ENCODE measurements at places on chromosomes 12 and 14.
A peak's percentile ranks its signal among the peaks of the same experiment; 100 is the strongest.

DNA sequence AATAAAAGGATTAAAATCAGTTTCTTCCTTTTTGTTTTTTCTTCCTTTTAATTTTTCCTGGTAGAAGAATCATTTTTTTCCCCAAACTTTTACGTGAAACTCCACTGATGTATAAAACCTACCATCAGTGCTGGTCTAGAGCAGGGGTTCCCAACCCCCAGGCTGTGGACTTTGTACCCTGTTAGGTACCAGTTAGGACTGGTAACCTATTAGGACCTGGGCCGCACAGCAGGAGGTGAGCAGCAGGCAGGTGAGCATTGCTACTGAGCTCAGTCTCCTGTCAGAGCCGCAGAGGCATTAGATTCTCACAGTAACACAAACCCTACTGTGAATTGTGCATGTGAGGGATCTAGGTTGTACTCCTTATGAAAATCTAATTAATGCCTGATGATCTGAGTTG is 10.1 kb downstream of the SMCO2 start:
- no peak for DNase-seq

- no peak for DNase-seq
Observed at GRCh38 chr12:4505376-4505986, 33.2 kb upstream of the RAD51AP1 start.

- DNase-seq = no peak
Observed at GRCh38 chr12:32482226-32482625, 82.9 kb downstream of the FGD4 start.

- DNase-seq = no peak
Observed at GRCh38 chr12:100058482-100059029, 73.8 kb upstream of the ANKS1B start.

DNA sequence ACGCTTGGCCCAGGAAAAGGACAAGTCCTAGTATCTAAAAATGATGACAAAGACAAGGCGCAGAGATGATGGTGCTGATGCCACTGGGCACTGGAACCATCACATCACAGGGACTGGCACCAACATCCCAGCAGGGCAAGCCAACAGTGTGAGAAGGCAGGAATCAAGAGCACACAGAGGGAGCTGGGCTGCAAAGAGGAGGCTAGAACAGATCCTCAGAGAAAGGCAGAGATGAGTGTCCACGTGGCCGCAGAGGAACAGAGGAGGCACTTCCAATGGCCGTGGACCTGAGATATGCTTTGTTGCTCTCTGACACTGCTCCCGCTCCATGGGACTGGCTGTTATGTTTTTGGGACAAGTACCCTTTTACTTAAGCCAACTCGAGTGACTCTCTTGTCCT is 17.9 kb downstream of the FOXN3 start:
- no peak for DNase-seq

DNA sequence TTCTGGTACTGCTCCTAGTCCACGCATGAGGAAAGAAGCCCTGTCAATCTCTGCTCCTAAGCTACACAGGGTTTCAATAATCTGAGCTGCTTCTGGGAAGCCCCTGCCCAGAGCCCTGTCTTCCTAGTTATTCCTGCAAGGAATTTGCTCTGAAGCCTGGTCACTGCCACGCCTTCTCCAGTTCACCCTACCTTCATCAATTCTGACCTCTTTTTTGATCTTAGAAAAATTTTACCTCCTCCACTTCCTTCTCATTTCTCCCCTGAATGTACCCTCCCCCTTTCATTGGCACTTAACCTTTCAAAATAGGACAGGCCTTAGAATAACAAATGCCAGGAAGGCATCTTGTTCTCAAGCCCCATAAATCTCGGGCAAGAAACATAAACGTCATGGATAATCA is 14.9 kb upstream of the LRRK2 start:
- DNase-seq = no peak

DNA sequence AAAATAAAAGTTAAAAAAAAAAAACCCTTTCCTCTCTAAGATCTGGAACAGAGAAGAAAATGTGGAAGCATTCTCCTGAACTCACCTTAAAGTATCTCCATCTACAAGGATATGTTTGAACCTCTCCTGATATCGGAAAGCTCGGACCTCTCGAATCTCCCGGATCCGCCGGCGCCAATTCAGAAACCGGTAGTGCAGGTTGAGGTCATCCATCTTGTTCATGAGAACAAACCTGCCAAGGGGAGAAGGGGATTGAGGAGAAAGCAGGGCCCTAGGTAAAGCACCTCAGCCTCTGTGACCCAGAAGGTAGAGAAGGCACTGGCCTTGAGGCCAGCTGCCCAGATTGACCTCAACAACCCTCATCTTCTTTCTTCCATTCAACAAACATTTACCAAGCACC is 2.2 kb downstream of the SPRYD3 start:
- no peak for DNase-seq

DNA sequence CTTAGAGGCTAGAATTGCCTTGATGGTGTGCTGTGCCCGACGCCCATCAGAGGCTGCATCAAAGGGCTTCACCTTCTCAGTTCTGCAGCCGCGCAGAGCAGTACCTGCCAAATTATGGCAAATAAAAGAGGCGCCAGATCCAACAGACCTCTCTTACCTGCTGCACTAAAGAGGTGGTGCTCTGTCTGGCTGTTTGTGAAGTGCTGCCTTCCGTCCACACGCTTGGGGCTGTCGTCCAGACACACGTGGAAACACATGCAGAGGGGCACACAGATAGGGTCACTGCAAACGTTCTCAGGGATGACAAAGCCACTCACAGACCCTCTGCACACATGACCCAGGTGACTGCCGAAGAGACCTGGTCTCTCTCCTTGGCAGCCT is 617.5 kb downstream of the VRK1 start:
- no peak for DNase-seq

GRCh38 chr12:24723759-24724158 is 225.1 kb downstream of the BCAT1 start:
- DNase-seq = no peak

GRCh38 chr14:60249321-60250256 is 568 bp downstream of the PPM1A start:
- peak; percentile 42 for DNase-seq

- DNase-seq = no peak
Observed at GRCh38 chr12:88549929-88550328, 30.3 kb downstream of the KITLG start.

DNA sequence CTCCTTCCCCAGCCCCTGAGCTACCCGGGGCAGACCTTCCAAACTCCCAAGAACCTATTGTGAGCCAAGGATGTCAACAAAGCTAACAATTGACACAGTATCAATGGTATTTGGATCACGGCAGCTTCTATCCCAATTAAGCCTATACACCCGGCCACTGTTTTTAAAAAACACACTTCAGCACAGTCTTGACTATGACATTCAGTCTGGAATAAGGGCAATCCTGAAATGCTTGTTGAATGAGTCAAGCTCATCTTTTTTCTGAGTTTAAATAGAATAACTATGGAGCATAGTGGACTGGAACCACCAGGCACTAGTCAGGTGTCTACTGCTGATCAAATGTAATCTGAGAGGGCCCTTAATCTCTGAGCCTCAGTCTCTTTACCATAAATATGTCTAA is 5.7 kb downstream of the DENND5B start:
- no peak for DNase-seq

Data from stimulated activated CD4-positive, alpha-beta T cell treated with anti-CD3 and anti-CD28 coated beads, Interleukin-4, amount 100 ng/mL, for 48 hours (primary cell).